Umbilical cord (tissue), 2 donors: ENCODE measurements at places on chromosomes 1 and 21. TPM values are rescaled to one million over a fixed set of nuclear protein-coding genes. Genes with fewer than 3 reads are reported as not detected.

The SMCP gene
- 3.6 TPM for total RNA-seq

- DNase-seq, result no peak
Measured at GRCh38 chr1:217048104-217048707, 325.0 kb upstream of the ESRRG start.

GRCh38 chr1:204887846-204888245 is 17.2 kb downstream of the NFASC start:
- no peak for DNase-seq

The PRKAA2 gene
- total RNA-seq, result 4.8 TPM

The FAM167B gene
- total RNA-seq, result not detected

The CLCNKA gene
- not detected for total RNA-seq

The CFHR5 gene
- 0.72 TPM for total RNA-seq

DNA sequence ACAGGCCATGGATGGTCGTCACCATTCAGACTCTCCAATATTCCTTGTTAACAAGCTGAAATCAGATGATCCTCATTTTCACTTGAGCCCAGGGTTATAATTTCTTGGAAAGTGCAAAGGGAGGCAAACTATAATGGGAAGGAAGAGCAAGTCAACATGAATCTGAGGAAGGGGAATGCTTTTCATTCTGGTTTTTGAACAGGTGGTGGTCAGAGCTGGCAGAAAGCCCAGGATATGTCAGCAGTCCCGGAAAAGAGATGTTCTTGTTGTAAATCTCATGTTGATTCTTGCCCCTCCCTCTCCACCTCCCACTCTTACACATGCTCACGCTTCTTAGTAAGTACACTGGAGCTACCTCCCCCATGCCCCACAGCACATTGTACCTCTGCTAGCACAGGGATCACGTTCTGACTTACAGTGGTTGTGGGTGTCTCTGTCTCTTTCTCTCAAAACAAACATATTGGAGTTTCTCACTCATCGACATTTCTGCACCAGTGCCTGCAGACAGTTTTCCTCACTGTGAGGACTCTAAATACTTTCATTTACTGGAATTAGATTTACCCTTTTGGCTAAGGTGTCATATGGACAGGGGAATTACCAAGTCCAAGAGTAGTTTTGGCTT is 77.6 kb downstream of the XCL2 start:
- peak; percentile 82 for DNase-seq

The FCRL6 gene
- total RNA-seq, result 14.7 TPM

DNA sequence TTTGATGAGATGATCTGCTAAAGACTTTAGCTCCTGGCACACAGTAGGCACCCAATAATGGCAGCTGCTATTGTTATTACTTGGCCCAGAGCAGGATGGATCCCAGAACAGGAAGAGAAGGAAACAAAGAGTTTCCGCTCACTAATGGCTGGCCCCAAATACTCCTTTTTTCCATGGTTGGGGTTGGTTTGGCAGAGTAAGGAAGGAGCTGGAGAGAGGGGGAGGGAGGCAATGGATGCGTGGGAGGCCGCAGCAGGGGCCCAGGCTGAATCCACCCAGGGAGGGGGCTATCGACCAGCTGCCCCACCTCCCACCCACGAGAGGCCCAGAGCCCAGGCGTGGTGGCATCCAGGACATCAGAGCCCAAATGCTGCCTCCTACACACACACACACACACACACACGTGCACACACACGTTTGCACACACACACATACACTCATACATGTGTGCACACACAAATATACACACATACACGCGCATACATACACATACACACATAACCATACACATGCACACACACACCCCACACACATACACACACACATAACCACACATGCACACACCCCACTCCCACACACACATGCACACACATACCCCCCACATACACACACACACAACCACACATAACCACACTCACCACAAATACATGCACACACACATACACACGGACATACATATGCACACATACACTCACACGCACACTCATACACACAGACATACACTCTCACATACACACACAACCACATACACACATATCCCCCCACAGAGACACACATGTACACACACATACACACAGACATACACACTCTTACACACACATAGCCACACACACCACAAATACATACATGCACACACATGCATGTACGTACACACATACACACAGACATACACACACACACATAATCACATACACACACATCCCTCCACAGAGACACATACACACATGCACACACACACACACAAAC is 25.2 kb downstream of the C1QB start:
- DNase-seq, result no peak

DNA sequence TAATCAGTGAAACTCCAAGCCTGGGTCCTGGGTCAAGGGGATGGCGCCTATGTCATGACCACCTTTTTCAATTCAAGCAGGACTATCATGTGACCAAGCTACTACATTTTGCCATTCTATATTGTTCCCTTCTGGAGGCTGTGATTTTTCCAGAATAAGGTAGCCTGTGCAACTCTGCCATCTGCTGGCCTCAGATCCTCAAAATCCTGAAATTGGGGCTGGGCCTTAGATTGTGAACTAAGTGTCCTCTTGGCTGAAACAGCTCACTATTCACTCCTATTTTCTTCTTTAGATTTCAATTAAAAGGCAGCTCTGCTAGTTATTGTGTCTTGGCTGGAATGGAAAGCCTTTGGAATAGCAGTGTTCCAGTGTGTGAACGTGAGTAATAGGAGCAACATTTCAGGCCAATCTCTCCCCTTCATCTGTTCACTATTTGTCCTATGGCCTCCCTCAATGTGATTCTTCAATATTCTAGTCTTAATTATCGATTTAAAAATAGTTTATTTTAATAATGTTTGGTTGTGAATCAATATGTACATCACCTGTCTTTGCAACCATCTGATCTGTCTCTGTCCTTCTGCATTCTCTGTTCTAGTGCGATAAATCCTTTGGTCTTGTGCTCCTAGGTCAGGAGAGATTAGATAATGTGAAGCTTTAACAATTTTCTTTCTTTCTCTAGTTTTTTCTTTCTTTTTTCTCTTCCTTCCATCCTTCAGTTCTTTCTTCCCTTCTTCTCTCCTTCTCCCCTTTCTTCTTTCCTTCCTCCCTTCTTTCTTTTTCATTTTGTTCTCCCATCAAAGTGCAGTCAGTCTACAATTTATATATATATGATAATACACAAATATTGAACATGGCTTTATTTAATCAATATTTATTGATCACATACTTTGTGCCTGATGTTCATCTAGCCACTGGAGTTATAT is 69.8 kb downstream of the CR1 start:
- peak; percentile 6 for DNase-seq

GRCh38 chr1:1964811-1965210 is 38.8 kb downstream of the CFAP74 start:
- no peak for DNase-seq

DNA sequence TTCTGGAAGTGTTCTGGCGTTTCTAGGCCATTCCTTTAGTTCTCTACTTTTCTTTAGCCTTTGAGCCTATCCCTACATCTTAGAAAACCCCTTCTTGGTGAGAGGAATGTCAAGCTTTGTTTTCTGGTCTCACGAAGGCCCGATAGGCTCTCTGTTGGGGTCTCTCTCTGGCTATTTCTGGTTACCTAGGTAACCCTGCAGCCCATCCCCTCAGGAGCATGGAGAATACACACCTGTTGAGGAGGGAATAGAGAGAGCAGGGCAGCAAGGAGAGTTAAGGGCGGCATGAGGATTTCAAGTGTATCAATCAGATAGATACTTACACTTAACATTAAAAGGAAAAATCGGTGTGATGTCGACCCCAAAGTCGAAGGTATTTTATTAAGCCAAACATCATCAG is 45.7 kb downstream of the LRRC8D start:
- no peak for DNase-seq

DNA sequence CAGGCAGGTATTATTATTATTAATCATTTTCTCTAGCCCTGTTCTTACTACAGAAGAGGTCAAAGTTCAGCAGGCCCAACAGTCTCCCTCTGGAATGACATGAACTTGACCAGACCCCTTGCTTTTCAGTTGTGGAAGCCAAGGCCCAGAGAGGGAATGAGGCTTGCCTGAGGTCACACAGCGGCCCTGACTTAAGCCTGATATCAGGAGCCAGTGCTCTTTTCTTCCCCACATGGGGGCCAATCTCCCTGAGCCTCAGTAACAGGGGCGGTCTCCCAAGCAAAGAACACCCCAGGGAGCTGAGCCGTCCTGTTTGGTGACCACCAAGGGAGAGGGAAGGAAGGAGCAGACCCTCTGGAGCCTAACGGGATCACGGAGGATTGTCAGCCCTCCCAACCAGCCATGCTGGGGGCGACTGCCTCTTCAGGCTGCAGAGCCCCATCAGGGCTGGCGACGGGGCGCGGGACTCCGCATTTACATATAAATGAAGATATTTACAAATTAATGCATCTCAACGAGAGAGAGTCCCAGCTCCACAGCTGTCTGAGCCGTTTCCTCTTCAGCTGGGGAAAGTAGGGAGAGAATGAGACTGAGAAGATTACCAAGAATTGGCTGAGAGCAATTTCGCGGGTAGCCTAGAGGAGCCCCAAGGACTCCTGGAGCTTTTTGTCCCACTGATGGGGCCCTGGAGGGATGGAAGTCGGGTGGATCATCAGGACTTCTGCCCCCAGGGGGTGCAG is 186.1 kb upstream of the KLHDC7A start:
- no peak for DNase-seq

The HSD3B1 gene
- 10.8 TPM for total RNA-seq

DNA sequence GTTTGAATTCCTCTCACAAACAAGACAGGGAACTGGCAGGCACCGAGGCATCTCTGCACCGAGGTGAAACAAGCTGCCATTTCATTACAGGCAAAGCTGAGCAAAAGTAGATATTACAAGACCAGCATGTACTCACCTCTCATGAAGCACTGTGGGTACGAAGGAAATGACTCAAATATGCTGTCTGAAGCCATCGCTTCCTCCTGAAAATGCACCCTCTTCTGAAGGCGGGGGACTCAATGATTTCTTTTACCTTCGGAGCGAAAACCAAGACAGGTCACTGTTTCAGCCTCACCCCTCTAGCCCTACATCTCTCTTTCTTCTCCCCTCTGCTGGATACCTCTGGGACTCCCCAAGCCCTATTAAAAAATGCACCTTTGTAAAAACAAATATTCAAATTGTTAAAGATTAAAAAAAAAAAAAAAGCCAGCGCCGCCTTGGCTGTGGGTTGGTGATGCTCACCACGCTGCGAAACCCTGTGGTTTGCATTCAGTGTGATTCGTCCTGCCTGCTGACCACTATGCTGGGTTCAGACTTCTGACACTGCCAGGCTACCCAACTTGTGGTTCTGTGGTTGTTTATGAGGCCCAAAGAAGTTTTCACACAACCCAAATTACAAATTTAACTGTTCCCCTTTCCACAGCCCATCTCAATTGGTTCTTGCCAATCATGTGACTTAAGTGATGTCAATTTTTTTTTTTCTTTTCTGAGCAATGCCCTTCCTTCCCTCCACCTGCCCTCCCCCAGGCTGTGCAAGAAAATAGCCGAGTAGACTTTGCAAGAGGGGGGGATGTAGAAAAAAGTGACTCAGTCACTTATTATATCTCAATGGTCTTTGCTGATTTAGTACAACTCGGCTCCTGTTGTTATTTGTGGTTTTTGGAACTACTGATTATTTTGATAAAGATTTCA is at the start of gene RUNX1:
TSS of gene RUNX1 (minus strand) at position 597 of the 912 bp plus-strand sequence.
- DNase-seq, result peak; percentile 43

DNA sequence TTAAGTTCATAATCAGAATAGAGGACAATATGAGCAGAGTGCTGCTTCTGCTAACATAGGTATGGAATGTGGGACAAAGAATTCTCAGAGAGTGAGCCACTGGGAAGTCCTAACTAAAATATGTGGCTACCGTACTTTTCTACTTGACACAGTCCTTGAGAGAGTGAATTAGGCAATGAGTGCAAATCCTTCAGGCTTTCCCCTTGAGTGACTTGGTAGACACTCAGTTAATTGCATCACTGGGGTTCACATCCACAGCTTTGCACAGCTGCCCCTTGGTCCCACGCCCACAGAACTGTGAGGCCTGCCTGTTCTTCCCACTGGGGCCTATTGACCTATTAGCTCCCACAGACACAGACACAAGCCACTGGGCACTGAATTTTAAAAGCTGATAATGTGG is 40.5 kb upstream of the PAXBP1 start:
- no peak for DNase-seq

DNA sequence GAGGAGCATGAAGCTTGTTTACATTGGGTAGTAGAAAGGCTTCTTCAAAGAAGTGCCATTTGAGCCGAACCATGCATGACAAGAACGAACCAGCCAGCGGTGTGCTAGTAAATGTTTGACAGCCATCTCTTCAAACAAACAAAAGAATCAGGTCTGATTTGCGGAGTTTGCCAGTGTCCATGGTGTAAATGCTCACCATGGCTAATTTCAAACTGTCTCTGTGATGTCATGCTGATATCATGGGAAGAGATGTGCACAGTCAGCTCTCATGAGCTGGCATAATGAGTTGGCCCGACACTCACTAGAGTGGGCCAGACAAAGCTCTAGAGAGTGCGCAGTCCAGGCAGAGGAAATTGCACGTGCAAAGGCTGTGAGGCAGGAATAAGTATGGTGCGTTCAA is 101.1 kb downstream of the KAZN start:
- DNase-seq, result no peak

- DNase-seq, result peak; percentile 52
Measured at GRCh38 chr1:118485757-118486156, 300.7 kb upstream of the SPAG17 start.
